Right forelimb (tissue), 1 donor: ENCODE measurements at places on chromosomes 3 and 15.
A peak's percentile ranks its signal among the peaks of the same experiment; 100 is the strongest.

DNA sequence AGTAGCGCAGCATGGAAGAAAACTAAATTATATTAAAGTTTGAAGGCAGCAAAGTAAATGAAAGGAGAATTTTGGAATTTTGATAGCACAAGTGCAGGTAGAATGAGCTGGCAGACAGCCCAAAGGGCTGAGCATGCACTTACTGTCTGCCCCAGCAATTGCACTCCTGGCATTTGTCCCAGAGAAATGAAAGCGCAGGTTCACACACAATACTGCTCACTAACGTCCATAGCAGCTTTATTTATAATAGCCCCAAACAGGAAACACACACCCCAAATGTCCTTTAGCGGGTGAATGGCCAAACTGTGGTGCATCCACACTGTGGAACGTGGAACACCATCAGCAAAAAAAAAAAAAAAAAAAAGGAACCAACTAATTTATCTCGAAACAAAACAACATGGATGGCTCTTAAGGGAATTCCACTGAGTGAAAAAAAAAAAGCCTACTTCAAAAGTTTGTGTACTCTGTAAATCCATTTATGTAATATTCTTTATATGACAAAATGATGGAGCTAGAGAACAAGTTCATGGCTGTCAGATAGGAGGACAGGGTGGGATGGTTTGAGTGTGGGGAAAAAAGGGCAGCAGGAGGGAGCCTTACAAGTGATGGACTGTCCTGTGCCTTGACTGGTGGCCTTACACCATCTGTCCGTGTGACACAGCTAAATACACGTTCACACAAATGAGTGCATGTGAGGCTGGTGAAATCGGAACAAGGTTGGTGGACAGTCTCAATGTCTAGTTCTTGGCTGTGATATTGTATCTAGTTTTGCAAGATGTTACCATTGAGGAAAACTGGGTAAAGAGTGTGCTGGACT is 6.0 kb upstream of the TM2D3 start:
- DNase-seq = no peak

GRCh38 chr15:43095708-43096347 is 10.0 kb downstream of the UBR1 start:
- DNase-seq = no peak

- DNase-seq = no peak
Measured at GRCh38 chr3:186821429-186822387, 15.4 kb upstream of the RFC4 start.

GRCh38 chr3:31371484-31372177 is 161.1 kb upstream of the STT3B start:
- no peak for DNase-seq

GRCh38 chr15:34773917-34774316 is 19.1 kb upstream of the GJD2 start:
- no peak for DNase-seq

GRCh38 chr3:79011821-79012529 is 755.8 kb downstream of the ROBO1 start:
- DNase-seq = no peak

GRCh38 chr15:100114100-100114499 is 227.7 kb downstream of the ADAMTS17 start:
- no peak for DNase-seq

DNA sequence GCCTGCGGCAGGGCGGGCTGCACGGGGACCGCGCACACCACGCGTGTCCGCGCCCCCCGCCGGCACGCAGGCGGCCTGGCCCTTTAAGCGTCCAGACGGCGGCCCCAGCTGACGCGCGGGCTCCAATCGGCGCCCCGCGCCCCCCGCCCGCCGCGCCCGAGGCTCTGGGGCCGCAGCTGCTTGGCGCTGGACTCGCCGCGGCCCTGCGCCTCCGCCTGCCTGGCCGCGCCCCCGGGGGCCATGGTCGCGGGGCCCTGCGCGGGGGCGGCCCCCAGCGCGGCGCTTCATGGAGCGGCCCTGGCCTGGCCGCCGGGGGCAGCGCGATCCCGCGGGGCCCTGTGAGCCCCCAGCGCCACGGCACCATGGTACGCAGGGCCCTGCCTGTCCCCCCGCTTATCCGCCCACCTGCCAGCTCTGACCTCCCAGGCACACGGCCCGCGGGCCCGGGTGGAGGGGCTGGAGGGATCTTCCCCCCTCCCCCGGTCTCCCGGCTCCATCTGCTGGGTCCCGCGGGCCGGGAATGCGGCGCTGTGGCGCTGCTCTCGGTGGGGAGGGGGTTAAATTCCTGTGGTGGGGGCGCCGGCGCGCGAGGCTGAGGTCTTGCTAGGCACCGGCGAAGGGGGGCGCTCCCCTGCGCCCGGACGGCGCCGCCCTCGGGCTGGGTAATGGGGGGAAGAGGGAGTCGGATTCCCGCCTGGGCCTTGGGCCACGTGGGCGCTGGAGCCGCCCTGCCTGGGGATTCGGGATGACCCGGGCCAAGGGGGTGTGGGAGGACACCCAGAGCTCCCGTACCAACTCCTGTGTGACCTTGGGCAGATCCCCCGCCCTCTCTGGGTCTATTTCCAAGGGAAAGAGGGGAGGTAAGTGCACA is 1.1 kb downstream of the ZBTB47 start:
- peak; percentile 75 for DNase-seq

DNA sequence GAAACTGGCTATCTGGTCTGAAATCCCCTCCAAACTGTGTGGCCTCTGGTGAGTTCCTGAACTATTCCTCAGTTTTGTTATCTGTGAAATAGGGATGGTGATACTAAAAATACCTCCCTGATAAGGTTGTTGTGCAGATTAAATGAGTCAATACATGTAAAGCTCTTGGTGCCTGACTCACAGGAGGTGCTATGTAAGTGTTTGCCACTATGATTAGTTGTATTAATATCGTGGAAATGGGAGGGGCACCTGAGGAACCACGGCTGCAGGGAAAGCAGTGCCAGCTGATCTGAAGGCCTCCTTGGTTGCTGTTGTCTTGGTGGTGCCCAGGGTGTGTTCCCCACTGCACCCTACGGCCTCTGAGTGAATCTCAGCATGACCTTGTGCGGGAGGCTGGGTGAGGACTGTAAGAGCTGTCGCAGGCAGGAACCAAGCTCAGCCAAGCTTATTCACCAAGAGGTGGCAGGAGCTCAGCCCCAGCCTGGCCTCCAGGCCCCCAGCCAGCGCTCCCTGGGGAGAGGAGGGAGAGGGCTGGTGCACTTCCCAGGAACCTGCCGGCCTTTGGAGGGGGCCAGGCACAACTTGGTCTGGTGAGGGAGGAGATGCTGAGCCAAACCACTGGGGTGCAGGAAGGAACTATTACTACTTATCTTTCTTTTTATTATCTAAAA is 44.8 kb upstream of the CCDC174 start:
- DNase-seq = no peak

GRCh38 chr3:56839784-56840715 is 38.3 kb upstream of the ARHGEF3 start:
- no peak for DNase-seq

- DNase-seq = no peak
Measured at GRCh38 chr3:25151281-25151902, 276.7 kb upstream of the RARB start.
